OCI-M1 (cell line): ENCODE measurements at places on chromosomes 6 and 20.
A peak's percentile ranks its signal among the peaks of the same experiment; 100 is the strongest.

- DNase-seq: peak; percentile 62
These were observed 15.7 kb upstream of the HLA-C start for GRCh38 chr6:31287619-31288018.

DNA sequence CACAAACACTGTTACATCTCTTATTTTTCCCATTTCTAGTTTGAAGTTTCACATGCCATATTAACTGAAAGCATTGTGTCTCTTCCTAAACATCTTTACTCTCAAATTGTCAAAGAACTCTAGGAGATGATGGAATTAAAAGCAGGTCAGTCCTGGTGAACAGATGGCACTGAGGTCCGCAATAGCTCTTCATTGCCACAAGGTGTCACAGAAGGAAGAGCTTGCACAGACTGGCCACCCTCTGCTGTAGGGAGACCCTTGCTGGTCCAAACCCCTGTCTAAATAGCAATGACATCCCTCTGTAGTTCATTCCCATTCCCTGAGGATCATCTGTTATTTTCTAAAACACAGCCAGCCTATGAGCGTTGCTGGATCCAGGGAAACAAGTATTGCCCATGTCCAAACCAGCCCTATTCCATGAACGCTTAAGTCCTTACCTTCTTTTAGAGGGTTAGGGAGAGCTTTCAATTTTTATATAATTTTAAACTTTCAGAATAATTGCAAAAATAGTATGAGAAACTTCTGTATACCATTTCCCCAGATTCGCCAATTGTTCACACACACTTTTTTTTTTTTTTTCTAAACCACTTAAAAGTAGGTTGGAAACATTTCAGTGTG, 10.1 kb upstream of the HDAC2 start:
- DNase-seq: peak; percentile 49

- no peak for DNase-seq
These were observed 100.8 kb upstream of the CNKSR3 start for GRCh38 chr6:154611241-154611640.

GRCh38 chr20:62305765-62306413, 3.1 kb downstream of the ADRM1 start:
- DNase-seq: no peak

DNA sequence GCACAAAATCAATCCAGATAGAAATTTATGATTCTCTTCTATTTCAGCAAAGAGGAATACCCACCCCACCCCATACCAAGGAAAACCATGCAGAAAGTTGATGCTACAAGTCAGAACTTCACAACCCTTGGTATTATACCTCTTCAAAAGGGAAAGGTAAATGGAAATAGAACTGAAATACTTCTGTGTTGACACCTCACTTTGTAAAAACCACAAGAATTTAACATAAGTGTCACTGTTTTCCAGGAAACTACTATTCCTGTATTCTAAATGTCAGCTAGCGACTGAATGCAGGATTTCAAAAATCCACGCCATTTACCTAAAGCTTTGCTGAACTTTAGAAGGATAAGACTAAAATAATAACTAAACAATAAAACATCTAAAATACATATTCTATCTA, 3.6 kb downstream of the CPNE1 start:
- no peak for DNase-seq

DNA sequence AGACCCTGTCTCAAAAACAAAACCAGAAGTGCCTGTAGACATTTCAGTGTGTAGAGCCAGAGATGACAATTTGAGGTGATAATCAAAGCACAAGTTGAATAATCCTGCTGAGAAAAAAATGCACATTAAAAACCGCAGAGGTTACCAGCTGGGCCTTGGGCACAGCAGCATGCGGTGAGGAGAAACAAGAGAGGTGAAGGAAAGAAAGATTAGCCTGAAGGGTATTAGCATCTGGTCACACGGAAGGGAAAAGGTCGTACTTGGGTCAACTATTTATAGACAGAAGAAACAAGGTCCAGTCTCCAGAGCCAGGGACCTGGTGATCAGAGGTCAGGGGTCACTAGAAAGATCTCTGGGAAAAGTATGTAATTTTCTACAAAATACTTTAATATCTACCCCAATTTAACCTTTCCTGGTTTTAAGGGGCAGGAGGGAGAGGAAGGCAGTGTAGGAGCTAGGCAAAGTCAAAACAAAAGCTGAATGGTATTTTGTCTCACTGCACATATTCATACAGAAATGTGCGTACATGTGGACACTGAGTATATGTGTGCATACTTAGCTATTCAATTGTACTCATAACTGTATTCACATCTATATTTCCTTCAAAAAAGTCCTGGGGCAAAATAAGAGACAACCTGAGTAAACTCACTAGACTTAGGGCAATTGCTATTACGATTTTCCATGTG, 10.1 kb downstream of the MAP7 start:
- DNase-seq: no peak

DNA sequence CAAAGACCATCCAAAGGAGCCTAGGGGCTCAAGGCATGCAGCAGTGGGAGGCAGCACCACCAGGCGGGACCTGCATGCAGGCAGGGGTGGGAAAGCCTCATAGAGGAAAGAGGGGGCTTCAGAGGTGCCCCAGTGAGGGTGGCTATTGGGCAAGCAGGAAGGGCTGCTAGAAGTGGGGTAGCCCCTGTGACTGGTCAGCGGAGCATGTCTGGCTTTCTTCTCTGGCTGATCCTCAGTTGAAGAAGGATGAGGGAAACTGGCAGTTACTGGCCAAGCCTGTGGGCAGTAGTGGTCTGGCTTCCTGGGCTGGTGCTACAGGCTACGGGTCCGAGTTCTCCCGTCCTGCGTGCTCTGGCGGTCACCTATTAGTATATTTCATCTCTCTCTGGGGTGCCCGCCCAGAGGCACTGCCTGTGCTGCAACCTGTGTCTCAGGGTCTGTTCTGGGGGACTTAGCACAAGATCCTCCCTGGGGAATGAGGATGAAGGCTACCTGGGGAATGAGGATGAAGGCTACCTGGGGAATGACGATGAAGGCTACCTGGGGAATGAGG, 35.9 kb upstream of the CST7 start:
- DNase-seq: no peak

GRCh38 chr6:145086197-145086596, 649.1 kb downstream of the EPM2A start:
- no peak for DNase-seq

DNA sequence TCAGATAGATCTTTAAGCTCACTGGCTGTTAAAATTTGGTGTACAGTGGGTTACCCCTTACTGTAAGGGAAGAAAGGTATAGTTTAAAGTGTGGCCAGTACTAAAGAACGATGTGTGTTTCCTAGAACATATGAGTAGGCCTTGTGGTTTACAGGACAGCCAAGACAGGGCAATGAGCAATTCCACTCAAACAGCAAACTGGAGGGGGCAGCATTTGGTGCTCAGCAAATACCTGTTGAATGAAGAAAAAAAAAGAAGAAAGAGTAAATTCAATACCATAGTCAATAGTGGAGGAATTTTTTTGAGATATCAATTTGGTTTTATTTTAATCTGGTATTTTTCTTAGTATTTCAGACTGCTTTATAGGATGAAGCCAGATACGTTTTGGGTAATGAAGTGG, 3.8 kb upstream of the NCOA5 start:
- peak; percentile 7 for DNase-seq

DNA sequence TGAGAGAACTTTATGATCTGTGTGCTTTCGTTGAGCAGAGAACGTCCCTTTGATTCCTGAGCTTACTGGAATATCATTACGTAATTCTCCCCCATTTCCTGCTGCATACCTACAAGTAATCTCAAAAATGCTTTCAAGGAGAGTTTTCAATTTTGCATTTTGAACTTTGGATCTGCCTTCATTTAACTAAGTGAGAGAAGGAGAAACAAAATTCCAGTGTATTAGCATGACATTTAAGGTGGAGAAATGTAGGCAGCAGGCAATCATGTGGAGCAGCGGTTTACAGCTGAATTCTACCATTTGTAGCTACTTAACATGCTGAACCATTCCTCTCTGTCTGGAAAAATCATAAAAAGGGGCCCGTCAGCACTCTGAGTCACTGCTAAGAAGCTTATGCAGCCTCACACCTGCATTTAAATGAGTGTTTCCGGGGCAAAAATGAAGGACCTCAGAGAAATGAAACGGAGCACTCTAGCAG, 451.5 kb downstream of the PLCB1 start:
- no peak for DNase-seq

GRCh38 chr6:15337582-15337981, 91.7 kb downstream of the JARID2 start:
- peak; percentile 64 for DNase-seq

DNA sequence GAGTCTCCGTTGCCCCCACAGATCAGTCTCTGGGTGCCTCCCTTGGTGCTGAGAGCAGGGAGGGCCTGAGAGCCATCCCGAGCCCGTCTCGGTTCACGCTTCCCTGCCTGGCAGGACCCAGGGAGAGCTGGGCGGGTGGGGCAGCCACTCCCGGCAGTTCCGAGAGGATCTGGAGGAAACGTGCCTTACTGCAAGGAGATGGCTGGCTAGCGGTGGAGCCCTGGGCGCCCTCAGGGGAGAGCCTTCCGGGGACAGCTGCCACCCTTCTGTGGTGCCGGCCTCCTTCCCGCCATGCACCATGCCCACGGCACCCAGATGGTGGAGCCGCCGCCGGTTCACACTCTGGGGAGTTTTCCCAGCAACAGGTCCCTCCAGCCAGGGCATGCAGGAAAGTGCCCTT, 45.8 kb upstream of the SLCO4A1 start:
- DNase-seq: no peak

DNA sequence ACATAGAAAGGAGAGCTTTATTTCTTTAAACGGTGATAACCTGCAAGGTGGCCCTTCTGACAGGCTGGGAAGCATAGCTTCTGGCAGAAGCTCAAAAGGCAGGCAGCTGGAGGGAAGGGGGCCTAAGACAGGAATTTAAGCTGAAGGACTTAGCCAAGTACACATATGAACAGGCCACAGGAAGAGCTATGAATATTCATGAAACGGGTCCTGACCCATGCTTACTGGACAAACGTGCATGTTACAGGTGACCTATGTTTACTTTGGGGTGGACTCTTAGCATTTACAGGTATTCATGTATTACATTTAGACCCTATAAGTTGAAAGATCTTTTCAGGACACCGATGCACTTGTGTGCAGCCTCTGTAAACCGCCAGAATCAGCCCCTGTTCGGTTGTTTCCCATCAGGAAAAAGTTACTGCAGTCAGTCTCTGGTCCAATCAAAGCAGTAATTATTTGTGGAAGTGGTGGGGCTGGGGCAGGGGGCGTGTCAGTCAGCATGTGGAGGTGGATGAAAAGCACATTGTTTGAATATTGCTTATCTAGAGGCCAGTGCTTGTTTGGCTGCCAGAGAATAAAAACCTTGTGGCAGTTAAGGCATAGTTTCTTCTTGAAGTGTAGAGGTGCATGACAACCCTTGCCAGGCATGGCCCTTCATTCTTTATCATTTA, 2.9 kb upstream of the GZF1 start:
- peak; percentile 64 for DNase-seq

GRCh38 chr6:56347526-56347925, 100.1 kb upstream of the COL21A1 start:
- DNase-seq: no peak

DNA sequence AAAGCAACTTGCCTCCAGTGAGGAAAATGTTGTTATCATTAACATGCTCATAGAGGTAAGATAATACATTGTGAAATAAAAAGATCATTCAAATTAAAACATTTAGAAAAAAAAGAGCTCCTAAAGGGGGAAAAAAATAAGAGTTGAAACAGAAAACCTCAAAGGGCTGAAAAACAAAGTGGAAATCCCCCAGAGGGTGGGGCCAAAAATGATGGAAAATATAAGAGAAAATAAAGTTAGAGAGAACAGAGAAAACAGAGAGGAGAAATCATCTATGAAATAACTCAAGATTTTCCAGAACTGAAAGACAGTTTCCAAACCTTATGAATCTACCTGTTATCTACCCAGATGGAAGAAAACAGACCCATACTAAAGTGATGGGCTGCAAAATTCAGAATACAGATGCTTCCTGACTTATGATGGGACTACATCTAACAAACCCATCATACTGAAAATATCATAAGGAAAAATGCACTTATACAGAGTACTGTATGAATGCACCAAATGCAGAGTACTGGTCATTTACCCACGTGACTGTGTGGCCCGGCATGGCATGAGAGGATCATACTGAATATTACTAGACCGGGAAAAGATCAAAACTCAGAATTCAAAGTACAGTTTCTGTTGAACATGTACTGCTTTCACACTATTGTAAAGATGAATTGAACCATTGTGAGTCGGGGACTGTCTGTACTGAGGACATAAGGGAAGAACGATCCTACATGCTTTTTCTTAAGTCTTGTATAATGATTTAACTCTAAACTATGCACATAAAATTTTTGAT, 4.0 kb downstream of the ZBTB24 start:
- DNase-seq: no peak

DNA sequence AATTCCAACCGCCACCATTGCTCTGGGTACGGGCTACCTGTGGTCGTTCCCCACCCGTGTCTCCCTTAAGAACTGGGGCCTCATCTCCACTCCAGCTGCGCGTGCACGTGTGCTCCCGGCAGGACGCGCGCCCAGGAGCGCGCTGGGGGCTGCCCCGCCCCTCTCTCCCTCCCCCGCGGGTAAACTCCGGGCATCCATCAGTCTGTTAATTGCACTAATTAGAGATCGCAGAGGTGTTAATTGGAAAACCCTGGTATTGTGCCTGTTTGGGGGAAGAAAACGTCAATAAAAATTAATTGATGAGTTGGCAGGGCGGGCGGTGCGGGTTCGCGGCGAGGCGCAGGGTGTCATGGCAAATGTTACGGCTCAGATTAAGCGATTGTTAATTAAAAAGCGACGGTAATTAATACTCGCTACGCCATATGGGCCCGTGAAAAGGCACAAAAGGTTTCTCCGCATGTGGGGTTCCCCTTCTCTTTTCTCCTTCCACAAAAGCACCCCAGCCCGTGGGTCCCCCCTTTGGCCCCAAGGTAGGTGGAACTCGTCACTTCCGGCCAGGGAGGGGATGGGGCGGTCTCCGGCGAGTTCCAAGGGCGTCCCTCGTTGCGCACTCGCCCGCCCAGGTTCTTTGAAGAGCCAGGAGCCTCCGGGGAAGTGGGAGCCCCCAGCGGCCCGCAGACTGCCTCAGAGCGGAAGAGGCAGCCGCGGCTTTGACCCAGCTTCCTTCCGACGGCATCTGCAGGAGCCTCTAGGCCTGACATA, 14.4 kb downstream of the FOXP4 start:
- DNase-seq: peak; percentile 43

DNA sequence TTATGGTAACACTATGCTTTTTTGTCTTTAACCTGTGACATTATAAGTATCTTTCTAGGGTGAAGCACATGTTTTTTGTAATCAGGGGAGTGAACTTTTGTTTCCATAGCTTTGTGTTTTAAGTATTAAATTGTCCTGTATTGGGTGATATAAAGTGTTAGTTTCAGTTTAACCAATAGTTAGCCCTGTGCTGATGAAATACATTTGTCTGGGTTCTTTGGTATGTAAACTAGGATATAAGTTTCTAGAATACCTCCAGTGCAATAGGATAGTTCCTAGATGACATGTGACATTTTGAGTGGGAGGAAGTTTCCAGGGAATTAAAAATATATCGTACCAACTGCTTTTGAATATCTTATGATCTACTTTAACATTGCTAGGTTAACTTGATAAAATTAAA, 611.0 kb upstream of the MARCKS start:
- DNase-seq: peak; percentile 6

- no peak for DNase-seq
These were observed 236.9 kb downstream of the QKI start for GRCh38 chr6:163651426-163651825.

GRCh38 chr20:44186674-44187053, 324 bp downstream of the JPH2 start:
- no peak for DNase-seq

GRCh38 chr6:147065786-147066185, 138.4 kb upstream of the STXBP5 start:
- no peak for DNase-seq
